ENCODE measurements at places on chromosomes 16 and 17. TPM values are rescaled to one million over a fixed set of nuclear protein-coding genes. Genes with fewer than 3 reads are reported as not detected.

DNA sequence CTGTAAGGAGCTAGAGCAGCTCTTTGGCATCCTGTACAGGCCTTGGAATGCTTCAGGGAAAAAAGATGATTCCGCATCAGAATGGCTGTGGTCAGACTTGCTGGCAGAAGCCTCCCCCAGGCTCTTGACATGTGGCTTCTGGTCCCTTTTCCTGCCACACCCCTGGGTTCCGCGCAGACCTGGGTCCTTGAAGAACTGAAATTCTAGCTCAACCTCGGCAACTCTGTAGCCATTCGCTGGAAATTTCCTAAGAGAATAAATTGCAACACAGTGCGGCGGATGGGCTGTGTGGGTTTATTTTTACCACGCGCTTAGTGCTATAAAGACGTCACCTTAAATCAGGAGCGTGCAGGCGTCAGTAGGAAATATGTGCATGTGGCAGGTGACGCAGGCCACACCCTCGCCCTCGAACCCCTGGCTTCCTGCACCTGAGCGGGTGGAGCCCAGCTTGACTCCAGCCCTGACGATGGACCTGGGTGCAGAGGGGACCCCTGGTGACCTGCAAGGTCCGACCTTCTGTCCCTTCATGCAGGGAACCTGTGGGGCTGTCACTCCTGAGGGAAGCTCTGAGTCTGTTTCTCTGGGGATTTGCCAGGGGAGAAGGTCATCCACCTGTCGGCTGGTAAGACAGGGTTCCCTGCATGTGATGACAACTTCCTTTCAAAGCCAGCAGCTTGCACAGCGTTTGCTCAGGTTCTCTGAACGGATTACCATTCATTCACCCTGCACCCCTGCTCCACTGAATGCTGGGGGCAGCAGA, 46.3 kb downstream of the METRNL start:
- DNase-seq: no peak

DNA sequence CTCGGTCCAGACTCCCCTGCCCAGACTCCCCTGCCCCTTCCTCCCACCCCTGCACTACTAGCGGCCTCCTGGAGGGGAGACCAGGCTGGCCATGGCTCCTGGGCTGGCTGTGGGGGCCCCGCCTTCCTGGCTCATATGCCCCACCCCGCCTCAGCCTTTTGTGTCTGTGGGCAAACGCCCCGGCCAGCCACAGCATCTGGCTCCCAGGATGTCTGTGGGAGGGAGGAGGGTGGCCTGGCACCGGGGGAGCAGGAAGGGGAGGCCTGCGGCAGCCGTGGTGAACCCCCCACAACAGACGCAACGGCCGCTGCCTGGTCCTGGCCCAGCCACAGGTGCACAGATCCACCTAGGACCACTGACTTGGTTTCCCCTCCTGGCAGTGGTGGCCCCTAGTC, 32.9 kb downstream of the BAHCC1 start:
- DNase-seq: no peak

DNA sequence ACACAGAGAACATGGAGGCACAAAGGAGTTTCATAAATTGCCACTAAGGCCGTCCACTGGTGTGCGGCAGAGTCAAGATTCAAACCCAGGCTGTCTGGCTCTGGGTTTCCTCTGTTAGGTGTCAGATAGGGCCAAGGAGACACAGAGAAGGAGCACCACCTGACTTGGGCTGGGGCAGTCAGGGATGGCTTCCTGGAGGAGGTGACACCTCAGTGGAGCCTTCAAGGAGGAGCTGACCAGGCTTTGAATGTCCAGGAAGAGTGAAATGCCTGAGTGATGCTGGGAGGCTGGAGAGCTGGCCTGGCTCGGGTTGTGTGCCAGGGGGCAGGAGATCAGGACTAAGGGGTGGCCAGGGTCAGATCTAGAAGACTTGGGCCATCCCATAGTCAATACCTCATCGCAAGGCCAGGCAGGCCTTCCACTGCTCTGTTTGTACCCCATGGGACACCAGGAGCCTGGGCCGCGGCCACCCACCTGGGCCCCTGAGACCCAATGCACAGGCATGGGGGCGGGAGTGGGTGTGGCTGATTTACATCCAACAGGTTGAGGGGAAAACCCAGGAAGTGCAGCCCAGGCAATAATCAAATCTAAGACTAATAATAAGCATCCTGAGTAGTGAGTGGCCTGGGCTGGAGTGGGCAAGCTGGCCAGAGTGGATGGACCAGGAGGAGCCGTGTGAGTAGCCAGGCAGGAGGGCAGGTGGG, 73.7 kb downstream of the USP22 start:
- DNase-seq: no peak

DNA sequence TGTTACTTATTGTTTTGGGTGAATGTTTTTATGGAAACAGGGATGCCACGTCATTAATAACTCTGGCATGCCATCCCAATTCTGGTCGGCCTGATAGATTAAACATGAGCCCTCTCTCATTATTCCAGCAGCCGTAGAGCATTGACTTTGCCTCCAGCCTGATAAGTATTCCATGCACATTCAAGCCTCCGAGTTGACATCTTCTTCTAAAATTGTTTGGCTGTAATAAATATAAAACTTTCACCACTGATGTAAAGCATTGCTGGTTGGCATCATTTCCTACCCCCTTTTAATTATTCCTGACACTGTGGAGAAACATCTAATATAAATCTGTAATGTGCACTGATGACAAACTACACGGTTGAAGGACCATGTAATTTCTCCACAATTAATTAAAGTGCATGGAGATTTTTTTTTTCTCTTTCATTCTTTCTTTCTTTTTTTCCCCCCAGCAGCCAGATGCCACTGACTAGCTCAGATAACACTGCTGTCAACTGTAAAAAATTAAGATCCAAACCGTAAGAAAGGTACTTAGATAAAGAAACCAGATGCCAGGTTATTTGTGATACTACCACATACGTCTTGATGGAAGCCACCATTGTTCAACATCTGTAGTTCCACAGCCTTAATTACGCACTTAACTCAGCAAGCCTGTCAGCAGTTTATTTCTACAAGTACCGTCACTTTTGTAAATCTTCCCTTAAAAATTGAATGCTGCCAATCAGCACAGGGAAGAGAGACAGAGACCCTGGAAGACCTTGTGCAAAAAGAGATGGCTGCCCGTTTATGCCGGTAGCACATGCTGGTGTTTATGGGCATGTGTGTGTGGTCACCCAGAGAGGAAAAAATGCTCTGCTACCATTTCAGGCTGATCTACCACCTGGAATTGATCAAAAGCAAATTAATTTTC, 237.7 kb downstream of the IRX3 start:
- no peak for DNase-seq

GRCh38 chr17:19897090-19897837, 29.5 kb upstream of the ULK2 start:
- no peak for DNase-seq

- DNase-seq: no peak
Measured at GRCh38 chr17:9806699-9807098, 15.2 kb downstream of the GSG1L2 start.

- DNase-seq: no peak
Measured at GRCh38 chr16:30738984-30739951, 9.0 kb upstream of the PHKG2 start.

DNA sequence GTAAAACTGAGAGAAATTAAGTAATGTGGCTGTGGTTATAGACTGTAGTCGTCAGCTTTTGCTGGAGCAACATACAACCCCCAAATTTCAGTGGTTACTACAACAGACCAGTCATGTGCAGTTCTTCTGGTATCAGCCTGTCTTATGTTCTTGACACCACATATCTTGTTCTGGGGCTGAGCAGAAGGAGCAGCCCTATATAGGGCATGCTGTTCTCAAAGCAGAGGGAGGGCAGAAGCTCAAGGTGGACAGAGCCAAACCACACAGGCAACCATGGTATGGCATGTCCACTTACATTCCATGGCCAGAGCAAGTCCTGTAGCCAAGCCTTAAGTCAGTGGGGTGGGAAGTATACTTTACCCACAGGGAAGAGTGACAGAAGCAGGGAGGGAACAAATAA, 7.7 kb downstream of the PRKAR1A start:
- DNase-seq: no peak

The SLC13A2 gene
- total RNA-seq: 0.72 TPM

The MEOX1 gene
- 4.6 TPM for total RNA-seq
